ENCODE measurements at places on chromosomes 7 and 10.

- no peak overlapping the region for H3K27ac ChIP-seq
- no peaks in the 10 kb centered on the region for H3K27me3 ChIP-seq
These were observed 147.9 kb upstream of the MYO3A start for GRCh38 chr10:25786161-25786560.

DNA sequence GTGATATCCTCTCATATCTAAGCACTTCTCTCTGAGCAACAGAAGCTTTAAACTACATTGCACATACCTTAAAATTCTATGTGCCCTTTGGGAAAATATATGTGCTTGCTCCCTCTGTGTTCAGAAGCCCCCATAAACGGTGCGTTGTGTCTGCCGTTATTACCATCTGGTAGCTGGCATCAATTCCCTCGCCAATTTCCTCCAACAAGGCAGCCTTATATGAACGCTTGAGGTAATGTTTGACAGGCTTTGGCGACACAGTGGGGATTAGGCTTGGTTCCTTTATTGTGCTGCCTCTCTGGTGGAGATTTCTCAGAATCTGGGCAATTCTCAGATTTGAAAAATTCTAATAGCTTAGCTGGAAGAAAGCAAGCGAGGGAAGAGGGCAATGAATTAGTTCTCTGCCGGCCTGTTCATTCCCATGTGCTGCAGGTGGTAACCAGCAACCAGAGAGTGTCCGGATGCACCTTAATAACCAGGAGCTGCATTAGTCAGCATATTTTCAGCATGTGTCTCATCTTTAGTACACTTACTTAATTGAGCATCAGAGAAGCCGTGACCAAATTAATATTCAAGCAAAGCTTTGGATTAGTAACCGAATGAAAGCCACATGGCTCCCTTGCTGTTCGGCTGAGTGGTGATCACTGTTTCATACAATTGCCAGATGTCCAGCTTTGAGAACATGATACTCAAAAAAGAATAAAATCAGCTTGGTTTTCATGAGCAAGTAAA is 7.3 kb upstream of the PPP1R17 start:
- no peak overlapping the region for H3K4me3 ChIP-seq
- no peak for DNase-seq
- no peaks in the 10 kb centered on the region for H3K27me3 ChIP-seq

DNA sequence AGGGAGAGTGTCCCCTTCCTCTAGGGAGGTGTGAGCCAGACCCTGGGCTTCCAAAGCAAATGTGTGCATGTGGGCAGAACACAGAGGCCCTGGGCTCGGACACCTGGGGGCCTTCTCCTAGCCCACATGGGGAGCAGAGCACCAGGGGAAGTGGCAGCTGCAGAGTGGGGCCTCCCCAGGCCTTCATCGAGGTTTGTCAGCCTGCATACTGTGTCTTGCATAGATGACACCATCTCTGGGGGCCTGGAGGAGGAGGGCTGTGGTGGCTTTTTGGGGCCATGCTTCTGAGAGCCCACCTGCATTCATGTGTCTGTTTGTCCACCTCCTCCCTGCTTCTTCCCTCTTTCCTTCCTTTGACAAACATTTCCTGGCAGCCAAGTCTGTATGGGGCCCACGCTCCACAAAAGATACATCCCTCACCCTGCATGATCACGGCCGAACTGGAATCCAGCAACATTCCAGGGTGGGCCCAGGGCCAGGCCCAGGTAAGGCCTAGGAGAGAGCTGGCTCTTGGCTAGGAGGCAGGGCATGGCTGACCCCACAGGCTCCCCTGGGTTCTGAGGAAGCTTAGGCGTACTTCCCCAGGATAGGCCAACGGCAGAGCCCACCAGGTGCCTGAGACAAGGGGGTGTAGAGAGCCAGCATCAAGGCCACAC is 79.2 kb downstream of the ZMIZ1 start:
- no peaks in the 10 kb centered on the region for H3K36me3 ChIP-seq
- DNase-seq: no peak
- H3K4me3 ChIP-seq: no peak overlapping the region
- H3K27me3 ChIP-seq: no peaks in the 10 kb centered on the region
- H3K27ac ChIP-seq: no peak overlapping the region
- peaks cover 9% of the 10 kb centered on the region for H3K4me1 ChIP-seq

- H3K36me3 ChIP-seq: no peaks in the 10 kb centered on the region
- no peak for DNase-seq
- H3K4me3 ChIP-seq: no peak overlapping the region
- no peaks in the 10 kb centered on the region for H3K27me3 ChIP-seq
These were observed 90.5 kb downstream of the SGMS1 start for GRCh38 chr10:50533296-50533695.

DNA sequence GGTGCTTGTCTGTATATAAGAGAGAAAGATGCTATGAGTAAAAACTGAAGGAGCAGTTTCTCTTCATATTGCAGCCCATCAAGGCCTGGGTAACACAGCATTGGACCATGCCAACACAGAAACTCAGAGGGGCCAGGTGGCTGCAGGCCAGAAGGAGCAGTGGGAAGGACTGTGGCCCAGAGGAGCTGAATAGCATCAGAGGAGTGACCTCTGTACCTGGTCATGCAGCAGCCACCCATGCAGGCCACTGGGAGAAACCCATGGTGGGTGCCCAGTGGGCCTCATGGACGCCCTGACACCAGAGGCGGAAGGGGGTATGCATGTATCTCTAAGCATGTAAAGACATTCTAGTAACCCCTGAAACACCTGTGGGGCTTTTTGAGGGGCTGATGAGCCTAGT is 75.9 kb upstream of the YAE1 start:
- no peak overlapping the region for H3K4me3 ChIP-seq
- H3K27me3 ChIP-seq: no peaks in the 10 kb centered on the region
- no peak for DNase-seq
- H3K27ac ChIP-seq: no peak overlapping the region

GRCh38 chr10:106255111-106255678 is 909.3 kb downstream of the SORCS1 start:
- no peak overlapping the region for H3K27ac ChIP-seq
- H3K4me3 ChIP-seq: no peak overlapping the region
- H3K4me1 ChIP-seq: no peaks in the 10 kb centered on the region
- no peaks in the 10 kb centered on the region for H3K36me3 ChIP-seq
- DNase-seq: no peak

GRCh38 chr7:142808802-142809583 is 38.2 kb downstream of the PRSS2 start:
- H3K27ac ChIP-seq: no peak overlapping the region
- H3K27me3 ChIP-seq: no peaks in the 10 kb centered on the region
- H3K4me1 ChIP-seq: peaks cover 9% of the 10 kb centered on the region
- DNase-seq: no peak
- no peak overlapping the region for H3K4me3 ChIP-seq
- H3K36me3 ChIP-seq: no peaks in the 10 kb centered on the region

- H3K4me1 ChIP-seq: no peaks in the 10 kb centered on the region
- no peak overlapping the region for H3K27ac ChIP-seq
- H3K27me3 ChIP-seq: no peaks in the 10 kb centered on the region
- no peak overlapping the region for H3K4me3 ChIP-seq
These were observed 83.6 kb downstream of the LRRN3 start for GRCh38 chr7:111174510-111174909.

DNA sequence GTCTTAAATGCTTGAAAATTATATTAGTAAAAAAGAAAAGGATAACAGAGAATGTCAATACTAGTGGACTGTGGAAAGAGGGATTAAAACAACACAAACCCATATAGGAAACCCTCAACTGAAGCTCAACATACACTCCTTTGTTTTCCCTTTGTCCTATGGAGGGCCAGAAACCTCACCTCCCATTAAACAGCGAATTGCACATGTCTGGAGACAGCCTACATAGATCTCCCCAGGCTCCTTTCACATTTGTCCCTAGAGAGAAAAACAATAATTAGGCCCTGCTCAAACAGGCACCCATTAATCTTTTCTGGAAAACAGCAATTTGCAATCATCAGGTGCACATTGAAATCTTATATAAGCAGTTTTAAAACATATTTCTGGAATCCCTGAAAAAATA is 87.6 kb upstream of the SEMA3D start:
- no peaks in the 10 kb centered on the region for H3K36me3 ChIP-seq
- H3K4me3 ChIP-seq: no peak overlapping the region
- DNase-seq: no peak
- no peaks in the 10 kb centered on the region for H3K27me3 ChIP-seq
- no peak overlapping the region for H3K27ac ChIP-seq

DNA sequence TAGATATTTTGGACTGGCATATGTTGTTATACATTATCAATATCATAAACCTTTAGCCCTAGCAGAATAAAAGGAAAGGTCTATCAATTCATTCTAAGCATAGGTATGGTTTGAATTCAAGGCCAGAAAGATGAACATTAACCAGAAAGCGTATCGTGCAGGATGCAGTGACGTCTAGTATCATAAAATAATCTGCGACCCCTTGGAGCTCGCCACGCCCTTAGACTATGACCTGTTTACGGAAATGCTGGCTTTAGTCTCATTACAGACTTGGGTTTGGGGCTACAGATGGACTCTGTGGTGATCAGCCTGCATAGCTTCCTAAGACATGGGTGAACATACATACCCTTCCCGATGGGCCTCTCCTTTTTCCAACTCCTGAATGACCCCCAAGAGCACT is 21.5 kb downstream of the INSYN2A start:
- H3K4me3 ChIP-seq: no peak overlapping the region
- H3K27ac ChIP-seq: no peak overlapping the region

- H3K36me3 ChIP-seq: no peaks in the 10 kb centered on the region
- DNase-seq: no peak
- no peak overlapping the region for H3K27ac ChIP-seq
- H3K4me3 ChIP-seq: no peak overlapping the region
These were observed 148.7 kb downstream of the BICC1 start for GRCh38 chr10:58661336-58661735.

GRCh38 chr10:121459622-121460453 is 138.4 kb downstream of the FGFR2 start:
- peak; percentile 29 for DNase-seq
- H3K4me3 ChIP-seq: no peak overlapping the region
- no peak overlapping the region for H3K27ac ChIP-seq
- no peaks in the 10 kb centered on the region for H3K27me3 ChIP-seq

DNA sequence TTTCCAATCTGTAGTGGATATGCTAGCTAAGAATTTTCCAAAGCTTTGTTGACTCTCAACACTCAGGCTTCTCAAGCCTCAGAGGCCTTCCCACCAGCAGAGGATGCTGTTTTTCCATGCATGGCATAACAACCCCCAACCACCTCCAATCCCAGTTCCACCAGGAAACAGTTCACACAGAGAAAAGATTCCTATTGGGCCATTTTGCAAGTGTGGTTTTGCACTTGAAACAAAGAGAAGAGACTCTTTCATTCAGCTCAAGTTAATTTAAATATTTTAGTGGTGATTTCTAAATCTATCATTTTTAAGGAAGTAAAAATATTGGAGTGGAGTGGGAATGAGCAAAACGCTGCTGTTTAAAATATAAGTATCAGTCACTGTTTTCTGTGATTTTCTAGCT is 105.6 kb upstream of the COL1A2 start:
- DNase-seq: peak; percentile 67
- H3K4me3 ChIP-seq: no peak overlapping the region

DNA sequence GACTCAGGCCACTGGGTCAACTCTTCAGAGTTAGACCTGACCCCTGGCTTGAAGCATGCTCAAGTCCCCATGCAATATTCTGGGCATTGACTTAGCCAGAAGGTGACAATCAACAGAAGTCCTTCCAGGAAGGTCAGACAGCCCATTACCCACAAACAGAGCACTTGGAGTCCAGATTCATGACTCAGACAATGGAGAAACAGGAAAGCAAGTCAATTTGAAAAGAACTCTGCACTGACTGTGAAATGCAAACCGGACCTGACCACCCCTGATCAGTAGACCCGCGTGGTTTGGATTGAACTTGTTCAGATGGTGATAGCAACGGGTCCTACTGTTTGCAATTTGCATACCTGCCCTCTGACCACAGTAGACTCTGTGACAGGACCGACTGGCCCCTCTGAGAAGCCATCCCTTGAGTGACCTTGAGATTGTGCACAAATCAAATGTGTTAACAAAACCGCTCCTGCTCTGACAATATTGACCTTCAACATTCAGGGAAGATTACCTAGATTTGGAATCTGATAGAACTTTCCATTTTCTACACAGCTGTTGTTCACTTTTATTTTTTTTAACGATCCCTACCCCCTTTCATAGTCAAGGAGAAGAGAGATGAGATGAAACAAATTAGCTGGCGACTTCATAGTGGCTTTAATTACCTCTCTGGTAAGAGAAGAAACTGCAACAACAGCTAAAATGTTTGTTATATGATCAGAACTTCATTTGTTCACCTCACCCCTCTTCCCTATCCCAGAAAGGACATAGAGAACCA is 138.7 kb downstream of the NRP1 start:
- no peak for DNase-seq
- no peaks in the 10 kb centered on the region for H3K36me3 ChIP-seq
- no peaks in the 10 kb centered on the region for H3K4me1 ChIP-seq
- no peaks in the 10 kb centered on the region for H3K27me3 ChIP-seq
- H3K4me3 ChIP-seq: no peak overlapping the region
- H3K27ac ChIP-seq: no peak overlapping the region

All from iPS DF 6.9 (cell line).